ENCODE measurements at places on chromosomes 3 and 15.

GRCh38 chr15:33955945-33956344 is 12.4 kb upstream of the CHRM5 start:
- peak; percentile 12 for DNase-seq

- DNase-seq: no peak
Observed at GRCh38 chr3:155843569-155843968, 10.7 kb downstream of the SLC33A1 start.

- DNase-seq: no peak
Observed at GRCh38 chr15:74682954-74683353, 12.9 kb downstream of the EDC3 start.

DNA sequence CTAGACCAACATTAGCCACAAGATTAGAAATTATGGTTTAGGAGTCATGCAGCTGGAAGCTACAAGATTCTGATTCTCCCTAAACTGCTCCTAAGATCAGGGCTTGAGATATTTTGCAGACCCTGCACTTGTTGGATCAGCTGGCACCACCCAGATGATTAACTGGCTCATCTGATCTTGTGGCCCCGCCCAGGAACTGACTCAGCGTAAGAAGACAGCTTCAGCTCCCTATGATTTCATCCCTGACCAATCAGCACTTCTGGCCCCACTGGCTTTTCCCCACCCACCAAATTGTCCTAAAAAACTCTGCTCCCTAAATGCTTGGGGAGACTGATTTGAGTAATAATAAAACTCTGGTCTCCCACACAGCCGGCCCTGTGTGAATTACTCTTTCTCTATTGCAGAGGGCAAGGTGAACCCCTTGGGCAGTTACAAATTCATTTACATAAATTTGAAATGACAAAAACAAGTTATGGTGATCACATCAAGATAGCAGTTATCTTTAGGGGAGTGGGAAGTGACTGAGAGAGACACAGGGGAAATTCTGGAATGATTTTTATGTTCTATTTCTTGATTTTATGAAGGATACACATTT is 76.5 kb downstream of the CD200R1L start:
- DNase-seq: peak; percentile 38

DNA sequence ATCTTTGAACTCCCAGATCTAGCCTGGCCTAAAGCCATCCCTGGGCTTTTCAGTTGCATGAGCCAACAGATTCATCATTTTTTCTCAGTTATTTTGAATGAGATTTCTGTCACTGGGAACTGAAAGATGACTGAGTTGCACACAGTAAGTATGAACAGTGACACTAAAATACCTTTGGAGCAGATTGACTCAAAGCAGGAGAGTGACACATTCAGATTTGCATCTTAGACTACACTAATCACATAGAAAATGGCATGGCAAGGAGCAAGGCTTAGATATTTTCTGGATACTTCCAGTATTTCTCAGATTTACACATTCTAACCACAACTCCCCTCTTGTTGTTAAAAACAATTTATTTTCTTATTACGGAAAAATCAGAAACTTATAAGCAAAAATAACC is 32.8 kb downstream of the SEC62 start:
- DNase-seq: no peak

DNA sequence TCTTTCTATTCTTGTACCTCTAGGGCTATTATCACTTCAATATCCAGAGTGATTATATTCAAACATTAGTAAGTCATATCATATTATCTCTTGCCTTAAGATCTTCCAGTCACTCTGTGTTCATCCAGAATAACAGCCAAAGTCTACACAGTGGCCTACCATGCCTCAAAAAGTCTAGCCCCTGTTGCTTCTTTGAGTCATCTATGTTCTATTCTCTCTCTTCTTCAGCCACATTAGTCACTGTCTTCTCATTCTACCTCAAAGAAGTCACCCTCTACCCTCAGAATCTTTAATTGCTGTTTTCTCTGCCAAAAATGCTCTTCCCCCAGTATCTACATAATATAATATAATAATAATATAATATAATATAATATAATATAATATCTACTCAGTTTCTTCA is 356.0 kb downstream of the NLGN1 start:
- no peak for DNase-seq

GRCh38 chr15:50857763-50858162 is 50.7 kb upstream of the AP4E1 start:
- DNase-seq: no peak

DNA sequence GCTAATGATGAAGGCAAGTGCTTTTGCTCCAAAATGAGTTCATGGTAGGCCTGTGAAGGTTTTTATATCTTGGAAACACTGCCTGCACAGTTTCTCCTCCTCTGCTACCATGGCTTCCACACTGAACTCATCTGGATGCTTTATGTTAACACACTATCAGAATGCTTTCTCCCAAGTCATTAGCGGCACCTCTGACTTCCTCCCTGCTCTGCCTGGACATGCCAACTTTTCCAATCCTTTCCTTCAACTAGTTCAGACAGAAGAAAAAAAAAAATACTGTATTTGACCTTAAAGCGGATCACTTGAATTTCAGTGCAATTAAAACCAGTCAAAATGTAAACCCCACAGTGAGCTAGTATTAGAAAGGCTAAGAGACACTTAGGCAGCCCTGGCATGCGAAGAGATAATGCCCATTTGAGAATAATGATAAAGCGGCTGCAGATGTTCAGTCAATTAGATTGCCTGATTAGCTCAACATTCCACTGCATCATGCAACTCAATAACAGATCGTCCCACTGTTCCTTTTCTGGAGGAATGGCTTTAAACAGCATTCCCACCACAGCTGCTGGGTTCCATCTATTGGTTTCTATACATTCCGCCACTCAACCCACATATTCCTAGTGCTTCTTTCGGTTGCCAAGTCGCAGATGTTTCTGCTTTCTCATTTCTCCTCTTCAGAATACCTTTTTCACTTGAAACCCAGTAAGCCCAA is 51.7 kb downstream of the CNTN3 start:
- no peak for DNase-seq

DNA sequence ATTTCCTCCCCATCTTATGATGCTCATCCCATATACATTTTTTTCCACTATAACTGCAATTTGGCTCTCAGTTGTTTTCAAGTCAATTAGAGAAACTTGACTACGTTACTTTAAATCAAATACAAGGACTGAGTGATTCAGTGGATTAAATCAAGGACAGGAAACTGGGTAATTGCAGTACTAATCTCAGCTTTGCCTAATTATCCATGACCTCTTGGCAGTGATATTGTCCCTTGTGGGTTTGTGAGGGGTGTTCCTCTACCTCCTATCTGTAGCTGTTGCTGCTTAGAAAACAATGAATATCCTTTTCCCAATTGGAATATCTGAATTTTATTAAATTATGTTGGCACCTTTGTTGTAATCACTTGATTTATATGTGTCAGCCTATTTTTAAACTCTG is 79.4 kb downstream of the ZPLD1 start:
- no peak for DNase-seq

DNA sequence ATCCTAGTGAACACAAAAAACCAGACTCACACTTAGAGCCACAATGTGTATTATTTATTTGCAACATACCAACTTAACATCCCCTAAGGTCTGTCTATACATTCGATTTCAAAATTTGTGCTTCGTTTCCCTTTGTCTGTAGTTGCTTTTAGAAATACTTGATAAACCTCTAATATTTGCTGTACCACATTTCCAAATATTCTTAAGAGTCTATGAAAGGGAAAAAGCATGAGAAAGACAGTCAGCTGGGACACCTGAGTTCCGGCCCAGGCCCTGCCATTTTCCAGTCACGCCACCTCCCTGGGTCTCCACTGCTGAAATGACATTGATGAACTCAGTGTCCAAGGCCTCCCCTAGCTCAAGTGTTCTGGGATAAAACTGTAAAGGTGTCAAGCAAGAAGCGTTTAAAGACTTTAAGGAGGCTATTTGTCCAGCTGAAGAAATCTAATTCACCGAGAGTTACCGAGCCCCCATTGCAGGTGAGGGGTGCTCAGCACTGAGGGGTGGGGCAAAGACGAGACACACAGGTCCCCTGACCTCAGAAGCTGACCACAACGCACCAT is 26.6 kb downstream of the LRRC2 start:
- no peak for DNase-seq

DNA sequence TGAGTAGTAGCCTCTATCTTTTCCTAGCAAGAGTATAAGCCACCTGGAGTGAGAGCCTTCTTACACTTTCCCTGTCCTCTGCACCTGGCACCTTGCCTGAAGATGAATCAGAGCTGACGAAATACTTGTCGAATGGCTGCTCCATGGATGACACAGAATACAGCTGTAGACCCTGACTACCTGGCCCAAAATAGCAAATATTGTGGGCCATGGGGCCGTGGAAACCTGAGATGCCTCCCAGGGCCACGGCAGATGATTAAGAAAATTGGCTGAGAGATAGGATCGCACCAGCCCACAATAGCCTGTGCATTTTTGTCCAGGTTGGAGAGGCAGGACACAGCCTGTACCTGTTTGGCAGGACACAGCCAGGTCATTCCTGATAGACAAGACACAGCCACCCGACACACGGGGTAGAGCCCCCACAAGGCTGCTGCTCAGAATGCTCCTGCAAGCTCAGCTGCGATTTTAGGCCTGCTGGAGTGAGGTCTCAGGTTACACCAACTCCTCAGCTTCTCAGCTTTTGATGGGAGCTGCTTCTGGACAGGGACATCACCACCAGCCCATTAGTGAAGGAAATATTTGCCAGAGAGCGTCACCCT is 22.9 kb upstream of the TPM1 start:
- no peak for DNase-seq

GRCh38 chr15:58523634-58524033 is 91.8 kb downstream of the LIPC start:
- no peak for DNase-seq

GRCh38 chr15:92611150-92611549 is 44.4 kb downstream of the FAM174B start:
- no peak for DNase-seq

GRCh38 chr15:52733088-52733487 is 53.9 kb upstream of the ATOSA start:
- DNase-seq: no peak

- DNase-seq: no peak
Observed at GRCh38 chr3:12472000-12472610, 12.2 kb upstream of the TSEN2 start.

- no peak for DNase-seq
Observed at GRCh38 chr3:72722930-72723726, 125.1 kb downstream of the SHQ1 start.

DNA sequence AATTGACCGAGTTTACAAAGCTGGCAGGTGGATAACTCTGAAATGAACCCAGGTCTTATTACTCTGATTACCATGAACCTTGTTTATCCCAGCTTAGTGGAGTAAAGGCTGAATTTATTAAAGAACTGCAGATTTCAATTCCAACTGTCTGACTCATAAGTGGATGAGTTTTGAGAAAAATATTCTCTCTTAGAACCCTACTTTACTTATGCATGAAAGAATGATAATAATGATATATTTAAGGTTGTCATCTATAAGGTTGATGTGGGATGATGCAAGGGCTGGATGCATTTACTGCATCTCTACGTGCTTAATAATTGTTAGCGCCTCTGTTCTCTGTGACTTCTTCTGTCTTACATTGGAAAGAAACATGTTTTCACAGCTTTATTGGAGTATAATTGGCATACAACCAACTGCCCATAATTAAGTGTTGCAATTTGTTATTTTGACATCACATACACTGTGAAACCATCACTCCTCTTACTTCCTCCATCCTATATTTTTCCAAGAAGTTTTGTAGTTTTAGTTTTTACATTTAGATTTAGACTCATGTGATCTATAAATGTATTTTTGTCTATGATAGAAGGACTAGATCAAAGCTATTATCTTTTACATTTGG is 771.2 kb upstream of the ARRDC4 start:
- no peak for DNase-seq

- DNase-seq: no peak
Observed at GRCh38 chr15:55250392-55250791, 39.2 kb downstream of the RAB27A start.

DNA sequence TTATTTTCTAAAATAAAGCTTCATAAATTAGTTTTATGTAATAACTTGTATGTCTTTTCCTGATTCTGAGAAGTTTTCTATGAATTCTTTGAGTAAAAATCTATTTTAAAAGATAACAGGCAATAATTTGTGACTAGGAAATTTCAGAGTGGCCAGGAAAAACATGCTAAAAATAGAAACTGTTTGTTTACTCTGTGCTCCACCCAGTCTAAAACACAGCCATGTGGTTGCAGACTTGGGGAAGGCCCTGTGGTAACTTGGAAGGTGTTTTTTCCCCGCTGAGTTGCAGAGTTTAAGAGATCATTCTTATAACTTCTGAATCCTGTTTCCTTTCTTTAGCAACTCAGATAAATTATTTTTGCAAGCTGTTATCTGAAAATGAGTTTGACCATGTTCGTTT is 21.9 kb downstream of the PLCL2 start:
- DNase-seq: no peak

DNA sequence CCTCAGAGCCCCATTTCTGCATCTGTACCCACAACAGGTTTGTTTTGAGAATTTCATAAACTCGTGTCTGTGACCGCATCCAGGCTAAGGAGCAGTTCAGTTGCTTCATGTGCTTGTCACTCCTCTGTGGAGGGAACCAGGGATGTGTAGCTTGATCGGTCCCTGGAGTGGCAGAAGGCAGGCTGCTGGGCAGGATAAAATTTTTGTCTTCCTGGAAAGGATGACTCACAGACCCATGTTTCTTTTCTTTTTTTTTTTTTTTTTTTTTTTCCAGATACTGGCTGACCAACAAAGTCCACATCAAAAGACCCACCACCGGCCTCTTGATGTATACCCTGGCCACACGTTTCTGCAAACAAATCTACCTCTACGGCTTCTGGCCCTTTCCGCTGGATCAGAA is 70.1 kb downstream of the ST8SIA2 start:
- no peak for DNase-seq

DNA sequence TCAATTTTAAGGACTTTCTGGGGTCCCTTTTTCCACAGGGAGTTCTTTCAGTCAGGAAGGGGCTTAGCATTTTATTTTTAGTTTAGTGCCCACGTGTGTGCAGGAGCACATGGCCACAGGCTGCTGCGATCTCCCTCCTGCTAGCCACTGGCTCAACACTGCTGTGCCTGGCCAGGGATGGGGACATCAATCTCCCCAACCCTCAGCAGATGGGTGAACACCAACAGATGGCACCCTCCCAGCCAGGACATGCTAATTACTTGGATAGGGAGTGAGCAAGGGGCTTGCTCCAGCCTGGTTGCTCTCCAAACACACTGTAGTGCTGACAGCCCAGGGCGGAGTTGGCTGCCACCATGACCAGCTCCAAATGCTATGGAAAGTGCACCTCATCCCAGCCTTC is 7.4 kb upstream of the RIOX2 start:
- no peak for DNase-seq

- no peak for DNase-seq
Observed at GRCh38 chr15:55113736-55114135, 83.0 kb downstream of the RSL24D1 start.

- DNase-seq: peak; percentile 64
Observed at GRCh38 chr3:11096266-11097139, 57.8 kb upstream of the HRH1 start.

GRCh38 chr3:41898631-41899030 is 63.3 kb downstream of the ULK4 start:
- DNase-seq: no peak

- DNase-seq: no peak
Observed at GRCh38 chr15:92044203-92044909, 190.8 kb downstream of the SLCO3A1 start.

All from K562 (cell line).